ENCODE measurements at places on chromosomes 5 and 9.

- DNase-seq = no peak
Observed at GRCh38 chr9:4852419-4852818, 59.7 kb downstream of the RCL1 start.

DNA sequence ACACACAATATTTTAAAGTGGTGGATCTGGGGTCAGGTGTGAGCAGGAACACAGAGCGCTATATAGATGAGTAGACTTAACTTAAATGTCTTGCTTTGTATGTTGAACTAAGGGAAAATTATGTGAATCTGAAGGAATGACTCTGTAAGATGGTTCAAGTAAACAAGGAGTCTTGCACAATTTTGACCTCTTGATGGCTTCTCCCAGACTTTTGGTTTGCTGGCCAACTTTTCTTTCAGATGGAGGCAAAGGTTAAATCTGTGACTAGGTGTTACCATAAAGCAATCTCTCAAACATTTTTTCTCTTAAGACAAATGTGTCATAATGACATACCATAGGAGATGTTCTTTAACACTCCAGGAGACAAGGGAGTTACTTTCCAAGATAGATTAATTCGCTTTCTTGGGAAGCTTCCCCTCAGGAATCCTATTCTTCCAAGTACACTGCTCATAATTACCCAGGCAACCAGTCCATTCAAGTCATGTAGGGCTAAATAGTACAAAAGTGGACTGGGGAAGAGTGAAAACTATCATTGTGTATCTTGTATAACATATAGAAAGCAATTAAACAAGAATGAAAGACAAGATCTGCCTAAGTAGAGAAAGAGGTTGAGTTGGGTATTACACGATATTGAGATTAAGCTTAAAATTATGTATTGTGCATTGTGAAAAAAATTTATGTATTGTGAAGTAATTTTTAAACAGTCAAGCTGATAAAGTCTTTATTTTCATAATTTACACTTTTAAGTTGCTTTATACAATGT lies 60.3 kb upstream of the SLC27A6 start:
- DNase-seq = no peak

DNA sequence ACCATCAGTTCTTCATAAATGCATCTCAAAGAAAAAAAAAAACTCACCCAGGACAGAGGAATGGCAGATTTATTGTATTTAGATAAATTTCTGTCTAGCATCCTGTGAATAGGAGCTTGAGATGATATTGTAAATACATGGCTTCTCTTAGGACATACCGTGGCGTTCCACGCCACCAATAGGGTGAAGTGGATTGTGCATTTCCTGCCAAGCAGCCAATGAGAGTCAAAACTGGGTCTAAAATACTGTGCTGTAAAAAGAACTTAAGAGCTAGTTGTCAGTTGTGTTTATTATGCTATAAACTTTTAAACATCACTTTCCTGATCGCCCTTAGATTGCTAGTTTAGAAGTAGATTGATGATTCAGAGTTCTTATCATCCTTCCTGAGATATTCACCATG lies 20.9 kb upstream of the TRPM6 start:
- DNase-seq = no peak

DNA sequence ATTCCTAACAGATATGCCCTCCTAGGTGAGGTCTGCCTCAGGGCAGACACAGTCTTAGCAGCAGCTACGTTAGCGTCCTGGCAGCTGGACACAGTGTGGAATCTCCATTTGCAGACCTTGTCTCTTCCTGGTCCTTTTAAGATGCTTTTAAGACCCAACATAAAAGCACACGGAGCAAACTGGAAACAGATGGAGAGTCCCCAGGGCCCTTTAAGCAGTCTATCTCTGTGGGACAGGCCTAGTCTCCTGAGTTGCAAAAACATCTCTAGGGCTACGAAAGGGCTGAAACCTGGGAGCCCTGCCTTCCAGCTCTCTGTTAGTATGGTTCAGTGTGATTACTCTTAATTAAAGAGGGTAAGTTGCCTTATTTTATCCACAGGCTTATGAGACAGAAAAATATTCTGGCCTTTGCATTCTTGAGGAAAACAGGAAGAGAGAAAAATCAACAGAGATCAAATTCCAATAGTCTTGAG lies 66.0 kb upstream of the GNA14 start:
- peak; percentile 74 for DNase-seq

DNA sequence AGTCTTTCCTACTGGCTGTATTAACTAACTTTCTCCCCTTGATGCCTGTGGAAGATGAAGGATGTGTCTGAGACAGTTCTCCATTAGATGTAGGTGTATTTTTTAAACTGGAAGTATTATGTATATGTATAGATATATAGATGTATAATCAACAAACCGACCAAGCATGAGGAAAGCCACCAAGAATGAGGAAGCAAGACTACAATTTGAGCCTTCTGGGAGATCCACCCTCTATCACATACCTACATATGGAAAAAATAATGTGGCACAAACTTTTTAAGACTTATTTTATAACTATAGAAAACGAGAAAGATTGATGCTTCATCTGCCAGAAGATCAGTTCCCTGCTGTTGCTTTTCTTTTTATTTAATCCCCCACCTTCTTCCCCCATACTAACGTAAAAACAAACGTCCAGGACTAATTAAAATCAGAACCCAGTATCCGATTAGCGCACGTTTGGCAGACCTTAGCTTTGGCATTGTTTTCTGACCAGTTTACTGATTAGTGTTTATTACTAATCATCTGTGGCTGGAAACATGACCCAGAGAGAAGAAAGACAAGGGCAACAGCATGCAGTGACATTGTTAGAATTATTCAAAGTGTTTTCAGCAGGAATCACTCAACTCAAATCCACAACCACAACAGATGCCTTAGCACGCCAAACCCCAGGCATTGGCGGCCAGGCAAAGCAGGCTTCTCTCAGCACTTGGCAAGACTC lies 490.2 kb downstream of the EBF1 start:
- peak; percentile 30 for DNase-seq

DNA sequence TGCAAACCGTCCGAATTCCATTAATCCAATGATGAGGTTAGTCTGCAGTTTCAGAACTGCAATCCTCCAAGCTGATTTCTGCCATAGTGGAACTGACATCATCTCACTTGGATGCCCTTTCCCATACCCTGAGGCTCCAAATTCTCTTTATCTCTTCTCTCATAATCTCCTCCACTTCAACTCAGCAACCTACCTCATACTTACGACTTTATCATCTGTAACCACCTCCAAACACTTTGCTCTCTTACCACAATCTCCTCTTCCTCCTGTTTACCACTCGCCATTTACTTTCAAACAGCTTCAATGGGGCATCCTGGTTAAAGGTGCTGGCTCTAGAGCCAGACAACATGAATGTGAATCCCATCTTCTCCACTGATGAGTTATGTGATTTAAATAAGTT lies 223.2 kb downstream of the EPB41L4A start:
- DNase-seq = no peak

- no peak for DNase-seq
Observed at GRCh38 chr5:23217159-23217558, 290.2 kb upstream of the PRDM9 start.

- DNase-seq = no peak
Observed at GRCh38 chr9:99137891-99138290, 33.0 kb downstream of the TGFBR1 start.

GRCh38 chr5:172079876-172080275 lies 73.4 kb upstream of the FBXW11 start:
- no peak for DNase-seq

- DNase-seq = no peak
Observed at GRCh38 chr5:97658116-97658900, 475.3 kb upstream of the RIOK2 start.

GRCh38 chr9:71734950-71735349 lies 33.4 kb downstream of the CEMIP2 start:
- no peak for DNase-seq

DNA sequence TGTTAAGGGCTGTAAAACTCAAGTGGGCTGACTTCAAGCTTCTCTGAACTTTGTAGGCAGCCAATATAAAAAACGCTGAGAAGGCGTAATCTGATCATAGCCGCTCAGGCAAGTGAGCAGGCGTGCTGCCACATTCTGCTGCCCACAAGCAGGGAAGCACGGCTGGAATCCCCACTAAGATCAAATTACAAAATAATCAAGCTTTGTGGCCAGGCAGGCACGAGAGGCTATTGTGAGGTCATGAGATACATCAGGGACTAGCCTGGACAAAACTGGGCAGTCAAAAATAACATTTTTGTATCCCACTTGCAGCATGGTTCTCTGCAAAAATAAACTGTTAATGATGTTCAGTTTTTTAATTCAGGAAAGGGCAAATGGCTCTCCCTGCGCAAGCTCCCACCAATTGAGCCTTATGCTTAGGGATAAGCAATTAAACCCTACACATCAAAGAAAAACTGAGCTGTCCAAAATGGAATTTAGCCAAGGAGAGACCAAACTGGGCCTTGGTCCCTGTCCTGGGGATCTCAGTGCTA lies 64.0 kb downstream of the POU5F2 start:
- peak; percentile 86 for DNase-seq

DNA sequence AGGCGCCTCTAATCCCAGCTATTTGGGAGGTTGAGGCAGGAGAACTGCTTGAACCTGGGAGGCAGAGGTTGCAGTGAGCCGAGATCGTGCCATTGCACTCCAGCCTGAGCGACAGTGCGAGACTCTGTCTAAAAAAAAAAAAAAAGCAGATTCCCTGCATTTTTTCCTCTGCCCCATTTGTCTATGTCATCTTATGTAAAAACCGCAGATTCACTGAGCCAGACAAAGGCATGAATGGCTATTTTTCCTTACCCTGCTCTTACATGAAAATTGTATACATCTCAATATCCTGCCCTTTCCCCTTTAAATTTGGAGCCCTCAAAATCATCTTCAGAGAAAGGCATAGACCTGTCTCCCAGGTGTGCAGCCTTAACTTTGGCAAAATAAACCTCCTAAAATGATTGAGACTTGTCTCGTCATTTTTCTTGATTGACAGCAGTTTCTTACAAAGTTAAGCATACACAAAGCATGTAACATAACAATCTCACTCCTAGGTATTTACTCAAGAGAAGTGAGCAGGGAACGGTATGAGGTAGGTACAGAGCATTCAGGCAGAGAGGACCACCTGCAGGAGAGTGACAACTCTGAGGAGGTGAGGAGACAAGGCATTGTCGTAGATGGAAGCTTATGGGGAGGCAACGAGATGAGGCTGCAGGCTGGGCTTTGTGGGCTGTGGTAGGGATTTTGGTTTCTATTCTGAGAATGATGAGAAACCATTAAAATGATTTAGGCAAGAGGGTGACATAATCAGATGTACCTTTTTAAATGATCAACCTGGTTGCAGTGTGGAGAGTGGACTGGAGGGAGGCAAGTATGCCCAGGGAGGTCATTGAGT lies 65.7 kb upstream of the IL6ST start:
- no peak for DNase-seq

DNA sequence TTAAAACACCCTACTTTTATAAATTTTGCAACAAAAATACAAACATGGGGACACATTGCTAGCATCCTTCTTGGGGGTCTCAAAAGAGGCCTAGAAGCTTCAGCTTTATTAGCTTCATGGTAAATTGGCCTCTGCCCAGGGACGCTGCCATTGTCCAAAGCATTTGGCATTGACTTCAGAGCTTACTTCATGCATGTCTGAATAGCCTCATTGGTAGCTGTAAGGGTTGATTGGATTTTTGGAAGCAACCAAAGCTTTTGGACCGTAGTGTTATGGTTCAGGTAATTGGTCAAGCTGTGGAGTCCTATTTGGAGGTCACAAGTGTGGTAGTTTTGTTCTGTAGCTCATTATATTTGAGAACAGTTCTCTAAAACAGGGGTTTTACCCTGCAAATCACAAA lies 411.7 kb upstream of the SLC24A2 start:
- DNase-seq = no peak

DNA sequence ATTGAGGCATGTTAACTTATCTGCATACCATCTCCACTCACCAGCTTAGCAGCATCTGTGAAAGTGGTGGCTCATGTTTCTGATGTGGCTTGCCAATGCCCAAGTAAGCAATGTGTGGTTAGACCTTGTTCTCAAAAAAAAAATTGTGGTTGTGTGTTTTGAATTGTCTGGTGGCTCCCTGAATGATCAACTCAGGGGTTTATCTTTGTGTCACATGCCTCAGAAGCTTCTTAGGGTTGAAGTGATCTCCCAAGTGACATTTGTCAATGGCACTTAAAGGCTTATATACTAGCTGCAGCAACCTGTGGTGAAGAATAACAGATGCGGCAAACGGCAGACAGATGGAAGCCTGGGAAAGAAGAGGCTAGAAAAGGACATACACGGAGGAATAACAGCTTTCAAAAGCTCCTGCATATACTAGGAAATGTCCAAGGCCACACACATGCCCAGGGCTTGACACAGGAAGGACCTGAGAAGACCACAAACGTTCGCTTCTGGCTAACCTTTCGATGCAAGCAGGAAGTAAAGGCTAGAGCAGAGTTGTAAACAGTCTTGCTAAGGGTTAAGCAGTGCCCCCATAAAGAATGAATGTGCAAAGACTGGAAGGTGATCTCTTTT lies 42.2 kb upstream of the FSD1L start:
- no peak for DNase-seq

- no peak for DNase-seq
Observed at GRCh38 chr5:94389515-94389899, 228.9 kb downstream of the KIAA0825 start.

Measured in HFF-Myc (cell line).